ENCODE measurements at places on chromosomes 3 and 15.

DNA sequence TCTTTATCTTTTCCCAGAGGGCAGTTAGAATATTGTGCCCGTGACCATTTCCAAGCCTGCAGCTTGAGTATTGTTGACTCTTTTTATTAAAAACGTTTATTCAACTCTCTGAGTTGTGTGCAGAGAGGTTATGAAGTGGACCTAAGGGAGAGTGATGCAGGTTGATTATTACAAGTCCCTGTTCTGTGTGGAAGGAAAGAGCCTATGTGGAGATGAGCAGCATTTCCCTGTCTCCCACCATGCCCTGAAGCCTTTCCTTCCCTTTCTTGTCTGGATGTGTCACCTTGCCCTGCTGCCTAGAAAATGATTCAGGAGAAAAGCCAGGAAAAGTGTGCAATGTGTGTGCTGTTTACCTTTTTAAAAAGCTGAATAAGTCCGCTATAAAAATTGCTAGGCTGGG is 19.4 kb downstream of the ZPLD1 start:
- DNase-seq = peak; percentile 39

- DNase-seq = no peak
Observed at GRCh38 chr15:40498891-40499290, 28.1 kb downstream of the CHST14 start.

DNA sequence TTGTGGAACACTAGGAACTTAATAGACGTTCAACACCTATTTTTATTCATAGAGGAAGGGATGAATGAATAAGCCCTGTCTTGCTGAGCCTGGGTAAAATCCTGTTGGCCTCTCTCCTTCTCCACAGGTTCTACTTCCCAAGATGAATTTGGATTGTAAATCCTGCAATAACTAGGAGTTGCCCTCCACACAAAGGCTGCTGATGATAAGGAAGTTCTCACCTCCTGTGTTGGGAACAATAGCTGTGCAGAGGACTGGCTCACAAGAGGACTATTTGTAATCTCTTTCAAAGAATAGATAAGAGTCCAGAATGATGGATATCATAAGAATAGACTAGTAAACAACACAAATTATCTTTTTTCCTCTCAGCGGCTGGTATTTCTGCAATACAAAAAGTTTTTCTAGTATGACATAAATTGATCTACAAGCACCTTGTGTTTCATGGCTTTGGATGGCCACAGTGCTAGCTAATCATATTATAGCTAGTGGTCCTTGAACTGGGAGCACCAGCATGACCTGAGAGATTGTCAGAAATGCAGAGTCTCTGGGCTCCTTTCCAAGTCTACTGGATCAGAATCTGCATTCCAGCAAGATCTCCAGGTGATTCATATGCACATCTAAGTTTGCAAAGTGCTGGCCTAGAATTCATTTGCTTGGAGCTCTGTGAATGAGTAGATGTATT is 28.1 kb upstream of the COL6A6 start:
- DNase-seq = no peak

GRCh38 chr3:13414040-13414729 is 5.9 kb downstream of the NUP210 start:
- no peak for DNase-seq

GRCh38 chr15:31278544-31279220 is 48.0 kb upstream of the KLF13 start:
- no peak for DNase-seq

DNA sequence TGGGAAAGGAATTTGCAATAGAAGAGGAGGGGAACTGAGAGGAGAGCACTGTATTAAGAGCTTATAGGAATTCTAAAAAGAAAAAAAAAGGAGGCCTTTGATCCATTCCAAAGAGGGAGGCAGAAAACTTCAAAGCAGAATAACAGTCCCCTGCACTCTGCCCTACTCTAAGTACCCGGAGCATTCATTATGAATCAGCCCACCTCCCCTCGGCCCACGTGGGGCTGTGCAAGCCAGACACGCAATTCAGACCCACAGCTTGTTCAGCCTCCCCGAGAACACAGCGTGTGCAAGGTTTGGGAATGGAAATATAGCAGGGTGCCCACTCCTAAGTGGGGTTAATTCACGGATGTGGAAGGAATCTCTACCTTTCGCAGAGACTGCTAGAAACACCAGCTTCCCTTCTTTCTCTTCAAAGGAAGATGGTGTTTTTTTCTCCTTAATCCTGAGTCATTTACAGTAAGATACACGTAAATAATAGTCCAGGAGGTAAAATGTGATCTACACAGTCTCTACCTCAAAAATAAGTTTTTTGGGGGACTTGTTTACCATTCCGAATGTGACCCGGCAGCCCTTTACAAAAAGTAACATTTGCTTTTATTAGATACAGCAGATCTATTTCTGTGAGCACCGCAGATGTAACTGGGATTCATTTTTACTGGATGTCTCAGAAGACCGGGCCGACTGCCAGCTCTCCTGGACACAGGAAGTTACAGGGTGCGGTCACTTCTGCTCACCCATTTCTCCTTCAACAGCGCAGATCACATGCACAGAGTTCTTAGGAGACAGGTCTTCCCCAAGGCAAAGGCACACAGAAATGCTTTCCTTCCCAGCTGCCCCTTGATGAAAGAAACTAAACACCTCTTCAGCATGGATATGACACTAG is 768.5 kb upstream of the CFAP20DC start:
- no peak for DNase-seq

DNA sequence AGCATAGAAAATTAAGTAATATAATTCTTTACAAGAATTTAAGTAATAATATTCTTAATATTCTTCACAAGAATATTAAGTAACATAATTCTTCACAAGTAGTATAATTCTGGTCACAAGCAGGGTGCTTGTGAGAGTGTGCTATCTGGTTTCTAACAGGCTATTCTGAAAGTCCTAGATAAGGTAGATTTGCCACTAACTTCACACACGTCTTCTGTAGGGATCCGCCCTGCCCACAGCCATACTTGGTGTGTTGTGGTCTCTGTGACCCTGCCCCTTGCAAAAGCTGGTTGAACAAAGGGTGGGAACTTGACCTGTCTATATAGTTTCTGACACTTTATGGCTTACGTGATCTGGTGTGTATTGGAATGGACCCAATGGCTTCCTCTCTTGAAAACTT is 253.4 kb upstream of the MDFIC2 start:
- DNase-seq = no peak

DNA sequence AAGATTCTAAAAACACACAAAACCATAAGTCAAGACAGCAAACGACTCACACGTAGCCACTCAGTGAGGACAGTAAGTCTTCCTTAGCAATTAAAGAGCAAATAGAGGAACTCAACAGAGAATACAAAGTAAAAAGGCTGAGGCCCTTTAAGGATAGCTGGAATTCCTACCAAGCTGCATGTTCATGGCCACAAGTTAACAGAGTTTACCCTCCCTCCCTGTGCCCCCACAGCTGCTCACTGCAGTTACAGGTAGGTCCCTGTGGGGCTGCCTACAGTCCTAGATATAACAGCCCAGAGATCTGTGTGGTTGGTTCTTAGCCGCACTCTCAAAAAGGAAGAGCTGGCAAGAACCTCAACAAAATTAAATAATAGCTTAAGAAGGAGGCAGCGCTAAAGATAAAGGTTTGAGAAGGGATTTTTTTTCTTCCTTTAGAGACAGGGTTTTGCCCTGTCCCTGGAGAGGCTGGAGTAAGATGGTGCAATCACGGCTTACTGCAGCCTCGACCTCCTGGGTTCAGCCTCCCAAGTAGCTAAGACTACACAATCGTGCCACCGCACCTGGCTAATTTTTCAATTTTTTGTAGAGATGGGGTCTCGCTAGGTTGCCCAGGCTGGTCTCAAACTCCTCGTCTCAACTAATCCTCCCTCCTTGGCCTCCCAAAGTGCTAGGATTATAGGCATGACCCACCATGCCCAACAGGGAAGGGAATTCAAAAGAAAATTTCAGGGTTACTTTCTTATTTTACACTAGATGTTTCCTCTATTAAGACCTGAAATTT is 19.3 kb downstream of the SFMBT1 start:
- no peak for DNase-seq

DNA sequence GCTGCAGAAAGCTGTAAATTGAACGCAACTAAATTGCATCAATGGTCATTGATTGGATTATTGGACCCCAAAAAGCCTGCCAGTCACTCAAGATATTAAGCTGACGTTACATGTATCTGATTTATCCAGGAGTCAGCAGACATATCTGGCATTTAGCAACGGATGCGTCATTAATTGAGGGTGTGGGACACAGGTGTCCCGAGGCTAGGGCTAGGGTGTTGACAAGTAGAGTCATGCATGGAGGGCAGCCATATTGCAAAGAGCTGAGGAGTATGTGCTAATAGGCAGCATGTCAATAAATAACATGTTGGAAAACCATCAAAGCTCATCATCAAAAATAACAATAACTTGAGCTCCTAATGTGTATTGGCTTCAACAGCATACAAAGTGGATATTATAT is 234.5 kb upstream of the GOLGA6L4 start:
- no peak for DNase-seq

DNA sequence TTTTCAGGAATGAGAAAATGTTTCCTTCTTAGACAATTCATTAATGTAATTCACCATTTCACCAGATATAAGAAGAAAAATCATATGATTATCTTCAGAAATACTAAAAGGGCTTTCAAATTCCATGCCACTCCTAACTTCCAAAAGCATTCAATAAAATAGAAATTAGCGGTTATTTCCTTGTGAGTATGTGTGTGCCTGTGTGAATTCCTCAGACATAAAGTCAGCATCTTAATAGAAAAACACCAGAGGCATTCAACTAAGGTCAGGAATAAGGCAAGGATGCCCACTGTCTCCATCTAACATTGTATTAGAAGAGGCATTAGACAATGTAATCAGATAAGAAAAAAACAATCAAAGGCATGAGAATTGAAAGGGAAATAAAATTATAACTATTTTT is 88.4 kb downstream of the PLCH1 start:
- DNase-seq = no peak

GRCh38 chr3:50674349-50675178 is at the start of gene DOCK3:
Gene DOCK3, plus strand, starts transcription at chr3:50674927. Its CDS starts 337 bp downstream, at chr3:50675264.
- DNase-seq = peak; percentile 20

GRCh38 chr3:159964166-159964973 is 24.3 kb upstream of the IL12A start:
- DNase-seq = no peak

DNA sequence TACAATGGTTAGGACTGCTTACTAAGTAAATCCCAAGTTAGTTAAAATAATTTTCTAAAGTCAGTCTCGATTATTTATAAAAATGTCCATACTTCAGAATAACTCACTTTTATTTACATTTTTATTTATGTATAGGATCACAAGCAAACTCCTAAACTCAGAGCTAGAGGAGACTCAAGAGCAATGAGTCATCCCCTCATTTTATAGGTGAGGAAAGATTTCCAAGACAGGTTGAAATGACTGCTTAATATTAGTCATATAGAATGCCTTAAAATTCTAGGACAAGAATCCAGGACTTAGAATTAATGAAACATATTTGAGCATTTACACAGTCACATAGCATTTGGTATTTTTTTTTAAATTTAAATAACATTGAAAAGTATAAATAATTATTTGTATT is 983.8 kb downstream of the SI start:
- DNase-seq = no peak

DNA sequence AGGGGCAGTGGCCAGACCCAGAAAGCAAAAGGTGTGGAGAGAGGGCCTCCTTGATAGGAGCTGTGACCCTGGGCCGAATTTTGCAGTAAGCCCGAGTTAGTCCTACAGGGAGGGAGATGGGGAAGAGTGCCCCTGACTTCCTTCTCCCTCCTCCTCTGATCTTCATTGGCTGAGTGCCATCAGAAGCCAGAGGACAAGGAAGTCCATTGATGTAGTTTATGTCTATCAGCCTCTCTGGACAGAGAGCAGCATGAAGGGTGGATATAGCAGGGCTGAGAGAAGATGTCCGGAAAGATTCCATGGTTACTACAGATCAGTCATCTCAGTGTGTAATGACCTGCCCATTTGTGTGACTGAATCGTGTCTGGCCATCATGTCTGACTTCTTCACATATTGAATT is 102.5 kb upstream of the FAM3D start:
- DNase-seq = no peak

DNA sequence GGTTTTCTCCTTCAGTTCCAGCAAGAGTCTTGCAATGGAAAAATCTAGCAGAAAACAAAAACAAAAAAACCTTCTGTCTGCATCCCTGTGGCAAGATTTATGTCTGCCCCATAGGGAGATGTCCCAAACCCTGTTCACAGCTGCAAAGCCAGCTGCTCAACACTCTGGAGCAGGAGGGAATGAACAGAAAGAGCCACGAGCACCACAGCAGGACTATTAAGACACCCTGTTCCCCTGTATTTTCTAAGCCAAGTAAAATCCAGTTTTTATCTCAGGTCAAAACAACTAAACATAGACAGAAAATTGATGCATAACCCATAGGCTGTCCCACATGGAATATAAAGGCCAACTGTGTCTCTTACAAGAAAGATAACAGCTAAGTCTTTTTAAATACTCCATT is 357.9 kb downstream of the LSAMP start:
- no peak for DNase-seq

DNA sequence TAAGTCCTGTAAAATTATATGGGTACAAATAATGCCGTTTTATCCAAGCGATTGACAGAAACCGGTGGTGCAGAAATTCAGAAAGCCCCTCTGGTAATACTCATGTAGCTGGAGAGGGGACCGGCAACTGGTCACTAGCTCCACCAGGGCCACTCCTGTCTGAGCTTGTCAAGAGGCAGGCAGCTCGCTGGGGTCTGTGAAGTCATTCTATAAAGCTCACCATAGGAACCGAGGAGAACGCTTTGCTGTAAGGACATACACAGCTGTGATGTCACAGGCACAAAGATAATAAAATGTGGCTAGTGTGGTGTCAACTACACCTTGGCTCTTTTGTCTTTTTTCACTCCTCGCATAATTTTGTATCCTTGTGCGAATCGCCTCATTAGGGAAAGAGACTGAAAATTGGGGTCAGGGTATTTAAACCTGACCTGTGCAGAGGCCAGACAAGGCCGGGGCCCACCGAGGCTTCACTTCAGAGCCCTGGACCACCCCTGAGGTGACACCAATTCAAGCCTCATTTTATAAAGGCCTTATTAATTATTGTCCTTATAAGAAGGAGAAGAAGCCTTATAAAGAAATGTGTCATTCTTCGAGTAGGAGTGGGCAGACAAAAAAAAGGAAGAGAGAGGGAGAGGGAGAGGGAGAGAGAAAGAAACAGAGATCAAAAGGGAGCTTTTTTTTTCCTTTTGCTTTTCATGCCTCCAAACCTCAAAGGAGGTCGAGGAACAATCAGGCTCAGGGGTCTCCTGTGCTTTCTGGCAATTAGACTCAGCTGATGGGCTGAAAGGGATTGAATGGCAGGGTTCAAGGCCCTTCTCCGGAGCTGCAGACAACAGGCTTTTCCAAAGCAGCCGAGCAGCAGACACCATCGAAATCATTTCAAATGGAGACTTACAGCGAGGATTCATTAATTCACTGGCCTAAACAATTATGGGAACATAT is 813.3 kb upstream of the ARRDC4 start:
- DNase-seq = no peak

DNA sequence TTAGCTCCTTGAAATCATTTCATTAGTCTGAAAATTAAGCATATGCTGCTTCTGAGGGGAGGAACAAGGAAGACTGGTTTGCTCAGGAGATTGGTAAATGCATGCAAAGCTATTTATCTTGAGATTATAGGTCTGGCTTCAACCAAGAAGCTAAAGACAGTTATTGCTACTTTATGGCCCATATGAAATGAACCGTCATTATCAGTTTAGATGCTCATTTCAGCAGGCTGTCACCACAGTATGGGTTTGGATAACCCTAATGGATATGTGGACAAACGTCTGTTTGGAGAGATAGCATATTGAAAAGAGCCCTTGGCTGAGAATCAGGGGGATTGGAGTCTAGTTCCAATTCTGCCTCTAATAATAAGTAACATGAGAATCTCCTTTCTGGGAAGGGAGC is 922.6 kb downstream of the TUSC7 start:
- no peak for DNase-seq
